Astrocyte (in vitro differentiated cells and primary cell): ENCODE measurements at places on chromosomes 4 and X.
A peak's percentile ranks its signal among the peaks of the same experiment; 100 is the strongest.

- DNase-seq = no peak
Measured at GRCh38 chrX:10739426-10739825, 119.0 kb upstream of the MID1 start.

DNA sequence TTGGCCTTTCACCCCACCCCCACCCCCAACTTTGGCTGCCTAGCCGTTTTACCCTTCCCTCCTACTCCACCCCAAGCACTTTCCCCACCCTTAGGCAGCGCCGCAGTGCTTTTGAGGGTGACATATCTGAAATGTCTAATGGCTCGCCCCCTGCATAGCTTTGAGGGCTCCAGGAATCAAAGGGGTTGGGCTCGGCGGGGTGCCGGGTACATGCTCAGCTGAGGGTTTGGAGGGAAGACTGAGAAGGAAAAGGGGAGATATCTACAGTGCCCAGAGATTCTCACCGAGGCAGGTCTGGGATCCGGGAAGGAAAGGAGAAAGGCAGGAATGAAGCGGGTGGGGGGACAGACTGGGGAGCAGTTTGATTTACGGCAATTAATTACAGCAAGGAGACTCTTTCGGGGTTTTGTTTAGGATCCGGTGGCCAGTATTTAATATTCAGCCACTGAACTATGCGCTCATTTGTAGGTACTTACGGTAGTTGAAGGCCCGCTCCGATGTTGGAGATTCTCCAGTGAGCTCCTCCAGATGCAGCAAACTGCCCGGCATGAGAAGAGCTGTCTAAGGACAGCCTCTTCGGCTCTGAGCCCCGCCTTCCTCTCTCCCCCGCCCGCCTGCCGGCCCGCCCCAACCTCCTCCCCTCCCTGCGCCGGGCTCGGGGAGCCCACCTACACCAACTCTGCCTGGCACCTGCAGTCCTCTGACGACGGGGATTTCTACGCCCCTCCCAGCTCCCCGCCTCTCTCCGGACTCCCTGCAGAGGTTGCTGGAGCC, at the start of gene IGSF1:
TSS of gene IGSF1 (minus strand) at position 569 of the 774 bp plus-strand sequence. CDS start 2,632 bp downstream, outside the sequence.
- DNase-seq = peak; percentile 20

GRCh38 chr4:128241019-128241418, 46.6 kb downstream of the PGRMC2 start:
- DNase-seq = no peak

DNA sequence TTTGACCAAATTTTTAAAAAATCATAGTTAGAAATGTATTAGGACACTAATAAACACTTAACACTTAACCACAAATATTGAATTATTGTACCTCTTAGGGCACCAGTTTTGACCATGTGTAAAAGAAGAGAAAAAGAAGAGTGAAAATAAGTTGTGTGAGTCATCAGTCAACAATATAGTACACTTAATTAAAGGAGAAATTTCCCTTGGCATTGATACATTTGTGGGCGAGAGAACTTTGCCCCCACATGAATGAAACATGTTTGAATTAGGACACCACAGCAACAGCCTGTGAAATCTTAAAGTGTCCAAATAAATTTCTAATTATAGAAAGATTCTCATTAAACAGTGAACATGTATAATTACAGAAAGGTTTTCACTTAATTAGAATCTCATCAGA, 1292.8 kb upstream of the TENM3 start:
- DNase-seq = no peak

- DNase-seq = no peak
Measured at GRCh38 chr4:29336861-29337260, 1383.3 kb upstream of the PCDH7 start.

- DNase-seq = no peak
Measured at GRCh38 chrX:15600049-15600448, 711 bp downstream of the ACE2 start.

- peak; percentile 44 for DNase-seq
Measured at GRCh38 chr4:6893449-6894085, 16.1 kb upstream of the TBC1D14 start.

GRCh38 chr4:56530269-56531148, 24.9 kb downstream of the ARL9 start:
- DNase-seq = peak; percentile 57

- DNase-seq = no peak
Measured at GRCh38 chrX:25019707-25020390, 4.1 kb upstream of the ARX start.

DNA sequence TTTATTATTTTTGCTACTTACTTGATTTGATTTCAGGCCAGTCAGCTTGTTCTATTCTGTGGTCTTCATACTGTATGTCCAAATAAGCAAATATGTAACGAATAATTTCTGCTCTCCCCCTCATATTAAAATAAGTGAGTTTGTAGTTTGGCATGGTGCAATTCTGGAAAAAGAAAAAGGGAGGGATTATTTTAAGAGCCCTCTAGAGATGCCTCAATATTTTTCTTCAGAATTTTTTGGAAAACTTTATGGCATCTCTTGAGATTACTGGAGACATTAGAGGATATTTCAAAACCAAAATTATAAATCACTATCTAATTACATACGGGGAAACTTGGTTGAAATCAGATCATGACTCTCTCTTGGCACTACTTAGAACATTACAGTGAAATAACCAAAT, 8.2 kb downstream of the HPGDS start:
- no peak for DNase-seq

GRCh38 chrX:70208479-70208878, 26.0 kb upstream of the AWAT1 start:
- DNase-seq = peak; percentile 23

GRCh38 chrX:72131317-72132294, at the start of gene RTL5:
Gene RTL5 (minus strand): TSS chrX:72131915.
- peak; percentile 81 for DNase-seq

- peak; percentile 3 for DNase-seq
Measured at GRCh38 chr4:44493924-44494323, 45.3 kb upstream of the KCTD8 start.

DNA sequence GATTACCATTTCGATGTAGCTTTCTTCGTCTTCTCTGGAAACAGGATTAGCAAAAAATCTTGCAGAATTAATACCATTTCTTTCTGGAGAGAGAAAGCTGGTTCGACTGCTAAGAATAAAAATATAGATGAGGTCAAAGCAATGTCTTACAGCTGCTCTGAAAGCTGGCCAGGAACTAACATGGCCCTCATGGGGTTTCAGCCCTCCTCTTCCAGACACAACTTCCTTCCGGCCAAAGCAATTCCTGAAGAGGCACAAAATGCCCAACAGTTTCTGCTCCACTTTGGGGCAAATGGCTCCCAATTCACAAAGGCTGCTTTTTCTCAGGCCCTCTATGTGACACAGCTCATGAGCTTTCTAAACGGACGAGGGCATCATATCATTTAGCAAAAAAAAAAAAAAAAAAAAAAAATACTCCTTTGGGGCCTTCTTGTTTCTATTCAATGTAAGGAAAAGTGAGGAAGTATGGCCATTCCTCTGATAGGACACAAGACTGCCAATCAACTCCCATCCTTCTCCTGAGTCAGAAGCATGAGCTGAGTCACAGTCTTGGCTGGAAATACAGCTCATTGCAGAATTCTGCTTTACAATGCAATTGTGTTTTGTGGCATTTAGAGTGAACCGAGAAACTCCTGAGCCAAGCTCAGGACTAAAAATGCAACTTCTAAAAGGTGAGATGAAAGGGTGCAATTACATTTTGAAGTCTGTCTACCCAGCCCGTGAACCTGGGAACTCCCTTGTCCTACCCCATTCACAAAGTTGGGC, 42.7 kb upstream of the CTAG2 start:
- DNase-seq = peak; percentile 62

- peak; percentile 94 for DNase-seq
Measured at GRCh38 chrX:16160729-16161128, 6.6 kb upstream of the MAGEB17 start.

DNA sequence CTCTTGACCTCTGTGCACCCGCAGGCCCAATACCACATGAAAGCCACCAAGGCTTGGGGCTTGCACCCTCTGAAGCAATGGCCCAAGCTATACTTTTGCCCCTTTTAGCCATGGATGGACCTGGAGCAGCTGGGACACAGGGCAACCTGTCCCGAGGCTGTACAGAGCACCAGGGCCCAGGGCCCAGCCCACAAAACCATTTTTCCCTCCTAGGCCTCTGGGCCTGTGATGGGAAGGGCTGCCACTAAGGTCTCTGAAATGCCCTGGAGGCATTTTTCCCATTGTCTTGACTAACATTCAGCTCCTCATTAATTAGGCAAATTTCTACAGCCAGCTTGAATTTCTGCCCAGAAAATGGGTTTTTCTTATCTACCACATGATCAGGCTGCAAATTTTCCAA, 79.9 kb upstream of the GABRA3 start:
- DNase-seq = no peak
